Activated effector memory CD4-positive, alpha-beta T cell treated with Interleukin-2 at 50 U/mL for 16 hours (primary cell): ENCODE measurements at places on chromosomes 6 and 20.

- DNase-seq = no peak
Measured at GRCh38 chr6:150640556-150641209, 41.0 kb downstream of the PLEKHG1 start.

DNA sequence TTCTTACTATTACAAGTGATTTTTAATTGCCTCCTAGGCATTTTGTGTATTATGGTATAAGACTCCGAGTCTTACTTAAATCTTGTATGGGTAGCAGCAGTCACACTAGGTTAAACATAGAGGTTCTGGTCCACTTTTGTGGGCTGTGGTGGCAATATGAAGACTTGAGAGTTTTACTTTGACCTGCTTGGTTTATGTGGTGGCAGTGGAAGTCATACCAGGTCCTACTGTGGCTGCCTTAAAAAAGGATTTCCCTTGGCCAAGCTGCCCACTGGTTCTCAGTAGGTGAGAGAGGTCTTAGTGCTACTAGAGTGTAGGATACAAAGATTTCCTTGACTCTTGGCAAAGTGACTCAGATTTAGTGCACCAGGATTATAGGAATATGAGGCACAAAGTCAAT lies 44.2 kb upstream of the NKAIN2 start:
- DNase-seq = no peak

GRCh38 chr6:87706187-87706966 lies 4.3 kb upstream of the AKIRIN2 start:
- no peak for DNase-seq

- DNase-seq = no peak
Measured at GRCh38 chr20:41178495-41178894, 41.2 kb downstream of the PLCG1 start.
